ENCODE measurements at places on chromosomes 2 and 18.
A peak's percentile ranks its signal among the peaks of the same experiment; 100 is the strongest.

GRCh38 chr2:29522951-29523669 is 398.3 kb downstream of the ALK start:
- DNase-seq = no peak

DNA sequence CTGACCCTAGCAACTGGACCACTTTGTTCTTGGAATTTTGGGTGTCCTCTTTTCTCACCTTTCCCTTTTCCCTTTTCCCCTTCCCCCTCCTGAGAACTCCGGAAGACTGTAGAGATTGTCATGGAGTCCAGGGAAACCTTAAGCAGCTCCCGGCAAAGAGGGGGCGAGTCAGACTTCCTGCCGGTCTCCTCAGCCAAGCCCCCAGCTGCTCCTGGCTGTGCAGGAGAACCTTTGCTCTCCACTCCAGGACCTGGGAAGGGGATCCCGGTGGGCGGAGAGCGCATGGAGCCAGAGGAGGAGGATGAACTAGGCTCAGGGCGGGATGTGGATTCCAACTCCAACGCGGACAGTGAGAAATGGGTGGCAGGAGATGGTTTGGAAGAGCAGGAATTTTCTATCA is 20.5 kb downstream of the SETBP1 start:
- DNase-seq = no peak

GRCh38 chr18:74255131-74255616 is 36.6 kb downstream of the CYB5A start:
- no peak for DNase-seq

GRCh38 chr2:236171181-236171679 is 3.0 kb upstream of the GBX2 start:
- no peak for DNase-seq

- DNase-seq = no peak
These were observed 294.5 kb downstream of the PRKCE start for GRCh38 chr2:45946023-45946422.

- DNase-seq = no peak
These were observed 255.2 kb upstream of the RASGRP3 start for GRCh38 chr2:33221046-33221784.

DNA sequence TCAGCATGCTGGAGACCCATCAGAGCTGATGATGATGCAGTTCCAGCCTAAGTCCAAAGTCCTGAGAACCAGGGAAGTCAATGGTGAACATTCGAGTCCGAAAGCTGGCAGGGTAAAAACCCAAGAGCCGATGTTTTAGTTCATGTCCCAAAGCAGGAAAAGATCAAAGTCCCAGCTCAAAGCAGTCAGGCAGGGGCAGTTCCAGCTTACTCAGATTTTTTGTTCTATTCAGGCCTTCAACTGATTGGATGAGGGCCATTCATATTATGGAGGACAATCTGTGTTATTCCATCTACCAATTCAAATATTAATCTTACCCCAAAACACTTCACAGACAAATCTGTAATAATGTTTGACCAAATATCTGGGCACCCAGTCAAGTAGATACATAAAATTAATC is 38.3 kb downstream of the DSEL start:
- DNase-seq = no peak

- peak; percentile 14 for DNase-seq
These were observed 67.7 kb downstream of the EPAS1 start for GRCh38 chr2:46364797-46365457.

DNA sequence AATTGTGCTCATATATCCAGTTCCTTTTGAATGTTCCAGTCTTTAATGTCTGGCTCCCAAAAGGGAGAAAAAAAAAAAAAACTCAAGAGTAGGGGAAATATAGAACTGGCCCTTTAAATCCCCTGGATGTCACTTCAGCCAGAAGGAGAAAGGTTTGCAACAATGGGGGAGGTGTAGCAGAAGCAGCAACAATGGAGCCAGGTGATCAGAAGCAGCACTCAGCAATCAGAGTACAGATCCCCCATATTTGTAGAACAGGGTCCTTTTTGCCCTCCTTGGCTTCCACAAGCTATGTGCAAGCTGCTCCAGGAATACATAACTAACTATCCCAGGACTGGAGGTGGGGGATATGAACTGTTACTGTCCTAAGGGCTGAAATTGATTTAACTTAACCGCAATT is 25.8 kb upstream of the ZNF397 start:
- peak; percentile 55 for DNase-seq

DNA sequence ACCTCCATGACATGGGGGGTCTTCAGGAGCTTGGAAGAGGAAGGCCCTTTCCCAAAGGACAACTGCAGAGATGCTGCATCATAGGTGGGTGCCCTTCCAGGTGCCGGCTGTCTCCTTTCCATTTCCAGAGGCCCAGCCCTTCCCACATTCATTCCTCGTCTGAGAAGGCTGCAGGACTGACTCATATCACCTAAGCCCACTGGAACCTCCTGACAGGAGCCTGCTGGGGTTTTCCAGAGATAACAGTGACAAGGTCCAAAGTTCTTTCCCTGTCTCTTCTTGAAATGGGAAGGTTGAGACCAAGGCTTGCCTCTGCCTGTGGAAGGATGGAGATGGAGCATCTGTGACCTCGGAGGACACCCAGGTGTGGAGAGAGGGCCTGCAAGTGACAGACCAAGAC is 3.6 kb upstream of the PRSS56 start:
- no peak for DNase-seq

GRCh38 chr2:30385327-30385726 is 61.7 kb upstream of the LCLAT1 start:
- no peak for DNase-seq

- DNase-seq = no peak
These were observed 758 bp downstream of the LYPD1 start for GRCh38 chr2:132668987-132669907.

Data from NCI-H510A (cell line).